ENCODE measurements at places on chromosomes 13 and 19. TPM values are rescaled to one million over a fixed set of nuclear protein-coding genes. Genes with fewer than 3 reads are reported as not detected.

Gene TNNT1
- total RNA-seq: not detected

DNA sequence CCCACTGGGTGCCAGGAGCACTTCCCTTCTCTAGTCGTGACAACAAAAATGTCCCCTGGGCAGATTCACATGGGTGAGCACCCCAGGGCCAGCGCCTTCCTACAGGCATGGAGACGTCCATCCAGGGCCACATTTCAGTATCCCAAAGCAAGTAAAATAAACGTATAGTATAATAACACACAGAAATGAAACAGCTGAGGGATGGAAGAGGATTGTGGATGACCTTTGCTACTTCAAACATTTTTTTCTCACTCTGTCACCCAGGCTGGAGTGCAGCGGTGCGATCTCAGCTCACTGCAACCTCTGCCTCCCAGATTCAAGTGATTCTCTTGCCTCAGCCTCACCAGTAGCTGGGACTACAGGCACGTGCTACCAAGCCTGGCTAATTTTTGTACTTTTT is 28.2 kb downstream of the CILP2 start:
- H3K4me1 ChIP-seq: no peaks in the 10 kb centered on the region
- H3K27me3 ChIP-seq: no peaks in the 10 kb centered on the region
- no peak for DNase-seq

- no peaks in the 10 kb centered on the region for H3K36me3 ChIP-seq
- DNase-seq: no peak
- no peaks in the 10 kb centered on the region for H3K27me3 ChIP-seq
Measured at GRCh38 chr13:80251403-80251802, 89.5 kb downstream of the SPRY2 start.

Gene CNN1
- total RNA-seq: 2,936 TPM

Data from sigmoid colon (tissue), 7 donors.